ENCODE measurements at places on chromosomes 2 and 18. TPM values are rescaled to one million over a fixed set of nuclear protein-coding genes. Genes with fewer than 3 reads are reported as not detected.

DNA sequence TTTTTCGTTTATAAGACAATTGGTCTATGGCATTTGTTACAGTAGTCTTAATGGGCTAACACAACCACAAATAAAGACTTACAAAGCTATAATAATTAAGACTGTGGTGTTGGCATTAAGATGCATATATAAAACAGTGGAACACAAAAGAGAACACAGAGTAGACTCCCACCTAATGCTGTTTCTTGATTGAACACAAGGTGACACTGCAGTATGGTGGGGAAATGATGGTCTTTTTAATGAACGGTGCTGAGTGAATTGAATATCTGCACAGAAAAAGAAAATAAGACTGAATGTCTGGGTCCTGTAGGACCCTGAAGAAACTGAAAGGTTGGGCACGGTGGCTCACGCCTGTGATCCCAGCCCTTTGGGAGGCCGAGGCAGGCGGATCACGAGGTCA, 1136.6 kb upstream of the NXPH2 start:
- DNase-seq = no peak
- H3K27ac ChIP-seq = no peak overlapping the region
- H3K27me3 ChIP-seq = no peaks in the 10 kb centered on the region
- no peaks in the 10 kb centered on the region for H3K36me3 ChIP-seq

CMPK2 gene
- total RNA-seq = 4.4 TPM

DNA sequence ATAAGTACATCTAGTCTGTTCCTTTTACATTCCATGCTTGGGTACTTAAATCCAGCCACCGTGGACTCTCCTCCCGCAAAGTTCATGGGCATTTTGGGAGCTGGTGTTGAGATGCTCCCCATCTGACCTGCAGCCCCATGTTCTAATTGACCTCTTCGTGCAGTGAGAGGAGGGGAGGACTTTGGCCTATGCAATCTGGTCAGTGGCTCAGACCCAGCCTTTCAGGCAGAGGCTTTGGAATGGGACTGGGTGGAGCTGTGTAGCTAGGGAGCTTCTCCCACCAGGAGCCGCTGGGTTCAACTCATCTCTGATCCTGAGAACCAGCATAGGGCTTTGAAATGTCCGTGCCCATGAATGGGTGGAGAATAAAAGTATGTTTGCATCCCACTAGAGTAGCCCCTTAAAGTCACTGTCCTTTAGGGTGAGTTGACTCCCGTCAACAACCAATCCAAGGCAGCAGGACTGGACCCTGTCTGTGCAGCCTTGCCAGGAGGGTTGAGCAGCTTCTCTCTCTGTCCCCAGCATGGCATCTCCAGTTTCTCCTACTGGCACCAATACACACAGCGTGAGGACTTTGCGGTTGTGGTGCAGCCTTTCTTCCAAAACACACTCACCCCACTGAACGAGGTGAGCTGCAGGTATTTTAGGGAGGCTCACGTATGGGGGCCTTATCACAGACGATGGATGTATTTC, 120.0 kb upstream of the PPP1CB start:
- no peaks in the 10 kb centered on the region for H3K27me3 ChIP-seq
- H3K27ac ChIP-seq = no peak overlapping the region
- peaks cover 20% of the 10 kb centered on the region for H3K4me1 ChIP-seq
- DNase-seq = no peak
- no peaks in the 10 kb centered on the region for H3K36me3 ChIP-seq
- no peak overlapping the region for H3K4me3 ChIP-seq

DNA sequence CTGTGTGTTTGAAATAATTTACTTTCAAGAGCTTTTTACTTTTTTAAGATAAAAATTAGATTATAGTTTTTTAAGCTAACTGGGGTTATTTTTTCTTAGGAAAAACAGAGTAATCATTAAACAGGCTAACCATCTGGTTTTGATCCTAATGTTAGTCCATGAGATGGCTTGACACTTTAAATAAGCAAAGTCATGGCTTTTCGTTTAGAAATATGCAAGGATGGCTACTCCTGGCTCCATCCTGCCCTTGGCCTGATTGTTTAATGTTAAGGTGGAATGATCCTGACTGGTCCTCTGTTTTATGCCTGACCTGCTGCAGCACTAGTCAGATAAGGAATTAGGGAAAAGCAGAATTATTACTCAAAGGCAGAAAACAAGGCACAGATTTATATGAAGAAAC, 39.7 kb upstream of the PNPT1 start:
- no peak overlapping the region for H3K4me3 ChIP-seq
- peaks cover 10% of the 10 kb centered on the region for H3K4me1 ChIP-seq
- no peak overlapping the region for H3K27ac ChIP-seq
- H3K27me3 ChIP-seq = no peaks in the 10 kb centered on the region

HPCAL1 gene
- total RNA-seq = 17.8 TPM

GRCh38 chr2:99727199-99727598, 237.4 kb upstream of the REV1 start:
- no peak overlapping the region for H3K27ac ChIP-seq
- no peaks in the 10 kb centered on the region for H3K27me3 ChIP-seq
- no peaks in the 10 kb centered on the region for H3K36me3 ChIP-seq
- DNase-seq = no peak
- no peak overlapping the region for H3K4me3 ChIP-seq

- H3K4me3 ChIP-seq = no peak overlapping the region
- H3K27ac ChIP-seq = no peak overlapping the region
- no peak for DNase-seq
- peaks cover 12% of the 10 kb centered on the region for H3K4me1 ChIP-seq
Measured at GRCh38 chr2:188600536-188601210, 309.0 kb downstream of the GULP1 start.
